ENCODE measurements at places on chromosomes 1 and 21.

- DNase-seq: no peak
Observed at GRCh38 chr21:15772654-15773053, 42.9 kb downstream of the USP25 start.

DNA sequence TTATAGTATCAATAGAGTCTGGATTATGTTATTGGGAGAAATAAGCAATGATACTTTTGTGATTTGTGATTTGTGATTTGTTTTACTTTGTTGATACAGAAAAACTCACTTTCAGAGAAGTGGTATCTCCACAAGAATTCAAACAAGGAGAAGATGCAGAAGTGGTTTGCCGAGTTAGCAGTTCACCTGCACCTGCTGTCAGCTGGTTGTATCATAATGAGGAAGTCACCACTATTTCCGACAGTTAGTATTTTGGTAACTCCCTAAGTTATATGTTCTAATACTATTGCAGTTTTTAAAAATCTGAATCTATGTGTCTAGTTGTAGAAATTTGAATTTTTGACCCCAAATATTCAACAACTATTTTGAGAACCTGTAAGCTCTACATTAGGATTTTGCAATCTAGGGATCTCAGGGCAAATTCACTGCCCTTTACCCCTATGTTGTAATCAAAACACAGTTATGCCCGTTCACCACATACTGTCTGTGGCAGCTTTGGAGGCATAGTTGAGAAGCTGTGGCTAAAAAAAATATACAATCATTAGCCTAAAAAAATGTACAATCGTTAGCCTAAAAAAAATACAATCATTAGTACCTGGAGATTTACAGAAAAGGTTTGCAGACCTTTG, 288.1 kb downstream of the NCAM2 start:
- DNase-seq: no peak

DNA sequence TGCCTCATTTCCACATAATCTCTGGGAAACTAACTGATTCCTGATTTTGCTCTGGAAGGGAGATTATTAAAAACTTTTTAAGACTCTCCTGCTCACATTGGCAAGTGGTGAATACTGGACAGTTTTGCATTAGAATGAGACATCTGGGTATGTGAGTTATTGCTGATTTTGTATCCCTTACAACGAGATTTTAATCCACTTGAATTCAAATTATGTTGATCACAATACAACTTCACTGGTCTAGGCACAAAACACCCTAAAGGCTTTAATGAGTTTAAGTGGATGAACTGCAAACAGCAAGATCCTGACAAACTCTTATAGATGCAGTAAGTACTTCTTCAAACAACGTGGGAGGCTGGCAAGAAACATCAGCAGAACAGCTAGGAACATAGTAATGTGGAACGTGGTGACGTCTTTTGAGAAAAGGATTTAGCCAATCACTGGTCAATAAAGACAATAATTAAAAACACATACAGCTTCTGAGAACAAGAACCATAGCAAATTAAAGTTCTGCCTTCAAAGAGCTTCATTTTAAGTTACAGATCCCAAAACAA, 10.2 kb upstream of the LYPLAL1 start:
- DNase-seq: no peak

- DNase-seq: no peak
Observed at GRCh38 chr1:117605164-117605773, 579 bp upstream of the TENT5C start.

- DNase-seq: no peak
Observed at GRCh38 chr1:225470211-225471108, 42.6 kb upstream of the LBR start.

DNA sequence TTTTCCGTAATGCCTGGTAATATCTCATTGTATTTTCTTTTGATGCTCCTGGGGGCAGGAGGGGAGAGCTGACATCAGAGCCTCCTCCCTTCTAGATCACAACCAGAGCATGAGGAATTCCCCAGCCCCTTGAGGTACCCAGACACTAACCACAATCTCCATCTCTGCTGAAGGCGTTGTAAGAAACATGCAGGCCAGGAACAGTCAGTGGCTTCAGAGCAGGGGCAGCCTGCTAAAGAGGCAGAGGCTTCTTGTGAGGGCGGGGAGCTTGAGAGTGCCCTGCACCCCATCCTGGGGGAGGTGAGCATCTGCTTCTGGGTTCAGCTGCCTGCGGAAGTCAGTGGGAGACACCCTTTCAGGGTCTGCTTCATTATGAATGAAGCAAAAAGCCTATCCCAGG, 19.0 kb downstream of the MAPKAPK2 start:
- no peak for DNase-seq

DNA sequence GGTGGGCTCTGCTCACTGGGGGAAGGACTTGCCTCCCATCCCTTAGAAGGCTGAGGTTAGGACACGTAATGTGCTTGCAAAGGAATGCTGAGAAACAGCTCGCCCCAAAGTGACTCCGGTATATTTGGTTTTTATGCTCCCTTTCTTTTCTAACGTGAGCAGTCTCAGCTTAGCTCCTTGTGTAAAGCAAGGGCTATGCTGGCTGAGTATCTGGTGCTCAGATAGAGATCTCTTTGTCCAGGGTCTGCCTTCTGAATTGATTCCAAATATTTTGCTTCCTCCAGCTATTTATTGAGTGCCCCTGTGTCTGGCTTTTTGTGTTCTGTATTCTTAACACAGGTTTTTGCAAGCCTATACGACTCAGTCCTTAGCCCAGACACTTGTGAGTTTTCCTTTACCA, 94.5 kb upstream of the ARTN start:
- no peak for DNase-seq

- DNase-seq: no peak
Observed at GRCh38 chr21:36089946-36090345, 20.1 kb downstream of the CBR1 start.

GRCh38 chr1:31976401-31976800, 37.3 kb upstream of the KHDRBS1 start:
- no peak for DNase-seq

- no peak for DNase-seq
Observed at GRCh38 chr1:178536329-178536728, 23.4 kb downstream of the TEX35 start.

- DNase-seq: peak; percentile 49
Observed at GRCh38 chr1:184150776-184151531, 99.4 kb downstream of the TSEN15 start.

- no peak for DNase-seq
Observed at GRCh38 chr1:201346337-201346939, 31.0 kb downstream of the TNNT2 start.

GRCh38 chr1:1779320-1779675, 1.0 kb upstream of the NADK start:
- DNase-seq: no peak

DNA sequence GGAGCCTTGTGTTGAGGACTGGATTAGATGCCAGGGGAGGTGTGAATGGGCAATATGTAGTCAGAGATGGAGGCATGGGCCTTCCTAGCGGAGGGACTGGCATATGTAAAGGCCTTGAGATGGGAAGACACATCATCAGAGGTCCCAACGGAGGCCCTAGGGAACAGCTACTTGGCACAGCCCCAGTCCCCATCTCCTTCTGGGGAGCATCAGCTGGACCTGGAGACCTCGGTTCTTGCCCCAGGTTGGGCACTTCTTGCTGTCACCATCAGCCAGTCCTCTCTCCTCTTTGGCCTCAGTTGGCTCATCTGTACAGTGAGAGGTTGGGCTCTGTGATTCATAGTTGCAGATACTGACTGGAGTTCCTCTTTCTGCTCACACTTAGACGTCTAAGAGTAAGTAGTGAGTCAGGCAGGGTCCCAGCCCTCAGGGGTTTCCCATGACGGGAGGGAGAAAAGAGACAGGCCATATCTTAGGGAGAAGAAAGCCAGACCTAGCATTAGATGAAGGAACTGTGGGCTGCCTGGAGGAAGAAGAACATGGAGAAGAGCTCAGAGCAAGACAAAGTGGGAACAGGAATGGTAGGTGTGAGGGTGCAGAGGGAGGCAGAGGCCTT, 3.4 kb upstream of the MARCKSL1 start:
- no peak for DNase-seq
